ENCODE measurements at places on chromosomes 7 and 10. TPM values are rescaled to one million over a fixed set of nuclear protein-coding genes. Genes with fewer than 3 reads are reported as not detected.
A peak's percentile ranks its signal among the peaks of the same experiment; 100 is the strongest.

DNA sequence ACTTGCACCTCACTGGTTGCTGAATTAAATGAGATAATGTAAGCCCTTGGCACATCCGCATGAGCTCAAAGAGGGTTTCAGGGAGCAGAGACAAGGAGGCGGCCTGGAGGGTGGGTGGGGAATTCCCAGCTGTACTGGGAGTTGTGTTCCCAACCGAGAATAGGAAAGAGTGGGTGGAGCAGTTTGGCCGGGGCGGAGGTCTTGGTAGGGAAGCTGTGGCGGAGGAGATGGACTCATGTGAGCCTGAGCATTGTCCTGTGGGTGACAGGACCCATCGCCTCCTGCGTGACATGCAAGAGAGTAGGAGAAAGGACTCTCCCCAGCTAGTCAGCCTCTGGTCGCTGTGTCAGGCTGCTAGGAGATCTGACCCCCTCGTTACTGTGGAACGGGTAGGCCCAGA is 41.0 kb upstream of the SAMD8 start:
- no peak overlapping the region for H3K4me3 ChIP-seq
- H3K27ac ChIP-seq: no peak overlapping the region
- H3K36me3 ChIP-seq: no peaks in the 10 kb centered on the region
- no peak for DNase-seq
- H3K27me3 ChIP-seq: no peaks in the 10 kb centered on the region

DNA sequence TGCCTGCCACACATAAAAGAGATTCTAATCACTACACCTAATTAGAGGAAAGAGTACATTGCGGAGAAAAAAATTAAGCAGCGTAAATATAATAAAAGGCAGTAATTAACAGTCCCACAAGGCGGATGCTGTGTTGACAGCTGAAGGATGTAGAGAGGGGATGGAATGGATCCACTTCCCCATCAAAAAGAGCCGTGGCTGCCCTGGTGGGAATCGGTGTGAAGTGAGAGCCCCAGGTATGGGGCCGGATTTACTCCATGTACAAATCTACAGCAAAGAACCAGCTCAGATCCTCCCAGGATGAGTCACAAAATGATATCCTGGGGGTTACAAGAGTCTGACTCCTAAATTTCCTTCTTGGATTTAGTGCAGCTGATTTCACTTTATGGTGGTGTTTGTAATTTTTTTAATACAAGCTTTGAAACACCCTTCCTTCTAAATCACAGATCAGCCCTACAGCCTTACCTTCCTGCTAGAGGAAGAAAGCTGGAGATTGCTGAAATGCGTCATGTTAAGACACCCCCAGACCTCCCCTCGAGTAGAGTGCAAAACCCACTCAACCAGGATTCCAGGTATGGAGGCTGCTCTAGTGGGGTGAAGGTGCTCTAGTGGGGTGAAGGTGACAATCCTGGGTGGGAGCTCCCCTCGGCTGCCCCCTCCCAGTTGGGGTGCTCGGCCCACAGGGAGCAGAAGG is 398.4 kb downstream of the PLXNA4 start:
- DNase-seq: no peak
- H3K4me3 ChIP-seq: no peak overlapping the region
- no peaks in the 10 kb centered on the region for H3K36me3 ChIP-seq
- no peak overlapping the region for H3K27ac ChIP-seq
- 0 out of 2 replicates have a peak, but pooled peaks cover 4% of the 10 kb centered on the region for H3K4me1 ChIP-seq
- no peaks in the 10 kb centered on the region for H3K27me3 ChIP-seq

DNA sequence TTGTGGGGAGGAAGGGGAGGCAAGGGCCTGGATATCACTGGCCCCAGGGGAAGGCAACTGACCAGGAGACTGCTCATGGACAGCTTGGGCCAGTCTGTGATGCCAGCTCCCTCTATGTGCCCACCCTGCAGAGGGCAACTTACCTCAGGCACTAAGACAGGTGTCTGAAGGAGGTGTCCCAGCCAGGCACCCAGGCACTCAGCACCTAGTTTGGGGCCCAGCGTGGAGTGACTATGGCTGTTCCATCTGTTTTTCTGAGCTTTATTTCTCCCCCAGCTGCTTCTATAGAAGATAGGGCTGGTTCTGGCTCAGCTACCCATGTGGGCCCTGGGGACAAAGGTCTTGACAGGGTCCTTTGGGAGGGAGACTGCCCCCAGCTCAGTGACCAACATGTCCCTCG is 150.6 kb upstream of the PCBD1 start:
- no peak for DNase-seq
- H3K36me3 ChIP-seq: no peaks in the 10 kb centered on the region
- H3K27me3 ChIP-seq: no peaks in the 10 kb centered on the region
- no peak overlapping the region for H3K4me3 ChIP-seq
- H3K4me1 ChIP-seq: no peaks in the 10 kb centered on the region
- H3K27ac ChIP-seq: no peak overlapping the region

ATAD1 gene
- 49.6 TPM for total RNA-seq

SPDYE16 gene
- not detected for total RNA-seq

ASB15 gene
- total RNA-seq: not detected

KEL gene
- total RNA-seq: 3.6 TPM

DNA sequence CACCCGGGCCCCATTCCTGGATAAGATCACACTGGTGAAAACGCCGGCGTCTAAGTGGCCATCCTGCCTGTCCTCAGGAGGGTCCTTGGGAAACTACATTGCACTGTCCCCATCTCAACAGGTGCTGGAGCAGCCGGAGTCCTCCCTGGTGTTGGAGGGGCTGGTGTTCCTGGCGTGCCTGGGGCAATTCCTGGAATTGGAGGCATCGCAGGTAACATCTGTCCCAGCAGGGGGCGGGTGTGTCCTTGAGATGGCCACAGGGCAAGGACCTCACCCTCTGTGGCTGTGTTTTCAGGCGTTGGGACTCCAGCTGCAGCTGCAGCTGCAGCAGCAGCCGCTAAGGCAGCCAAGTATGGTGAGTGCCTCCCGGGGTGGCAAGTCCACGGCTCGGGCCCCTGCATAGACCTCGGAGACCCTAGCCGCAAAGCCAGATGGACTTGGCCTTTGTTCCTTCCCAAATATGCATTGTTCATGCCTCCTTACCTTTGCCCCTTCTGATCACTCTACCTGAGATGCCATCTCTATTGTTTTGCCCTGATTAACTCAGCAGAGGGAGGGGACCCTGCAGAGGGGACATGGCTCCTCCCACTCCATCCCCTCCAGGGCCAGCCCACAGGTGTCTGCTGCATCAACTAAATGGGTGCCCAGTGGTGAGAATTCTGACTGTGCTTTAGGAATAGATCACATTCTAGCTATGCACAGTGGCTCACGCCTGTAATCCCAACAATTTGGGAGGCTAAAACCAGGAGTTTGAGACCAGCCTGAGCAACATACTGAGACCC is 23.8 kb downstream of the ELN start:
- H3K27ac ChIP-seq: no peak overlapping the region
- H3K4me3 ChIP-seq: no peak overlapping the region
- H3K4me1 ChIP-seq: peaks cover 10% of the 10 kb centered on the region
- peak; percentile 88 for DNase-seq

PAX4 gene
- total RNA-seq: not detected

GRCh38 chr10:115141254-115141653 is 48.1 kb downstream of the ATRNL1 start:
- no peak overlapping the region for H3K4me3 ChIP-seq
- H3K27ac ChIP-seq: no peak overlapping the region
- no peaks in the 10 kb centered on the region for H3K4me1 ChIP-seq
- DNase-seq: peak; percentile 44
- H3K27me3 ChIP-seq: no peaks in the 10 kb centered on the region
- no peaks in the 10 kb centered on the region for H3K36me3 ChIP-seq

- H3K27ac ChIP-seq: no peak overlapping the region
- H3K27me3 ChIP-seq: no peaks in the 10 kb centered on the region
- no peaks in the 10 kb centered on the region for H3K4me1 ChIP-seq
- DNase-seq: no peak
Measured at GRCh38 chr7:69912846-69913245, 314.6 kb downstream of the AUTS2 start.

- H3K27me3 ChIP-seq: no peaks in the 10 kb centered on the region
- H3K4me3 ChIP-seq: no peak overlapping the region
- no peaks in the 10 kb centered on the region for H3K36me3 ChIP-seq
- no peak overlapping the region for H3K27ac ChIP-seq
- H3K4me1 ChIP-seq: peaks cover 11% of the 10 kb centered on the region
Measured at GRCh38 chr7:93563584-93563983, 10.9 kb downstream of the CALCR start.

- no peak for DNase-seq
- H3K4me3 ChIP-seq: no peak overlapping the region
- H3K27ac ChIP-seq: no peak overlapping the region
- H3K36me3 ChIP-seq: no peaks in the 10 kb centered on the region
- no peaks in the 10 kb centered on the region for H3K27me3 ChIP-seq
Measured at GRCh38 chr7:50349399-50349798, 44.9 kb downstream of the IKZF1 start.

BCAP29 gene
- 18.4 TPM for total RNA-seq

GRCh38 chr7:155878250-155878649 is 66.0 kb upstream of the SHH start:
- H3K4me3 ChIP-seq: no peak overlapping the region
- no peak for DNase-seq
- H3K27ac ChIP-seq: no peak overlapping the region
- no peaks in the 10 kb centered on the region for H3K4me1 ChIP-seq
- no peaks in the 10 kb centered on the region for H3K36me3 ChIP-seq

PHYHIPL gene
- total RNA-seq: 2.1 TPM

DNA sequence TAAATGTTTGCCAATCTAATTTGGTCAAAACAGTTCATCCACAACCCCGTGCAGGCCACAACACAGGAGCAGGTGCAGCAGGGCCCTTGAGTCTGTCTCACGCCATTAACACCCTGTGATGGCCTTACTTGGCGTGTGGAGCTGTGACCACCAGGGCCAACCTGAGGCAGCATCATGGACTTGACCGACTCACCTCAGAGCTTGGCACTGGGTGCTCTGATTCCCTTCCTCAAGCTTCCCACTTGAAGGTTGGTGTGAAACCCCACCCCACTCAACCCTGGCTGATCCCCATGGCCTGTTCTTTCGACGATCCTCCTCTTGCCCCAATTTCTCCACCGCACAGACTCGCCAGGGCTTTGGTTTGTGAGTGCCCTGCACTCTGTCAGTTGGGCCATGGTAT is 623.1 kb downstream of the PTPRN2 start:
- H3K4me1 ChIP-seq: no peaks in the 10 kb centered on the region
- H3K27me3 ChIP-seq: no peaks in the 10 kb centered on the region
- DNase-seq: no peak

DNA sequence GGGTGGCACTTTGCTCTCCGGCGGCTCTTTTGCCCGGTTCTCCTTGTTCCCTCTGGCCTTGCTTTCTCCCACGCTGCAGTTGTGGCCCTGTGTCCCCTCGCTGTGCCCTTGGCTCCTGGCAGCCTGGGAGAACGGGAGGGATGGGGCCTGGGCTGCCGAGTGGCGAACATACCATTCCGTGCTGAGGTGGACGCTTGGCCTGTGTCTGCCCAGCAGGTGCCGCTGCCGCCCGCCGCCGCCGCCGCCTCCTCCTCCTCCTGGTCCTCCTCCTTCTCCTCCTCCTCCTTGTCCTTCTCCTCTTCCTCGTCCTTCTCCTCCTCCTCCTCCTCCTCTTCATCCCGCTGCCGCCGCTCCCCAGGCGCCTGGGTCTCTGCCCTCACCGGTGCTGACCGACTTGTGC is 36.0 kb downstream of the AGAP3 start:
- H3K27me3 ChIP-seq: peaks cover 19% of the 10 kb centered on the region
- peak; percentile 51 for DNase-seq
- no peak overlapping the region for H3K4me3 ChIP-seq
- H3K27ac ChIP-seq: no peak overlapping the region
- no peaks in the 10 kb centered on the region for H3K36me3 ChIP-seq

UCMA gene
- 8.6 TPM for total RNA-seq

SKIDA1 gene
- 2.3 TPM for total RNA-seq

DNA sequence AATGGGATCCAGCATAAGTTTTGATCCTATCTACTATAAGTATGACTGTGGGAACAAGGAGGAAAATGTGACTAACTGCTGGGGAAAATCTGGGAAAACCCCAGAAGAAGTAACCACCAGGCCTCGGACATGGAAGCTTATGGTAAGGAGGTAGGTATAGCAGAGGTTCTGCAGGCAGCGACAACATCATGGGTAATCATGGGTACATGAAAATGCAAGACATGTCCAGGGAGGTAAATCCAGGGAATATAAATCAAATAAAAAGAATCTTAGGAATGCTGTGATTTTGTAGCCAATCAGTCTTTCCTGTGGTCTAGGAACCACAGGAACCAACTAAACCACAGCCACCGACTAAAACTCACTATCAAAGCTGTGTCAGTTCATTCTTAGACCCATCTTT is 168.3 kb upstream of the NPY start:
- H3K4me1 ChIP-seq: peaks cover 10% of the 10 kb centered on the region
- H3K4me3 ChIP-seq: no peak overlapping the region
- no peak overlapping the region for H3K27ac ChIP-seq
- H3K36me3 ChIP-seq: no peaks in the 10 kb centered on the region
- no peaks in the 10 kb centered on the region for H3K27me3 ChIP-seq

DNA sequence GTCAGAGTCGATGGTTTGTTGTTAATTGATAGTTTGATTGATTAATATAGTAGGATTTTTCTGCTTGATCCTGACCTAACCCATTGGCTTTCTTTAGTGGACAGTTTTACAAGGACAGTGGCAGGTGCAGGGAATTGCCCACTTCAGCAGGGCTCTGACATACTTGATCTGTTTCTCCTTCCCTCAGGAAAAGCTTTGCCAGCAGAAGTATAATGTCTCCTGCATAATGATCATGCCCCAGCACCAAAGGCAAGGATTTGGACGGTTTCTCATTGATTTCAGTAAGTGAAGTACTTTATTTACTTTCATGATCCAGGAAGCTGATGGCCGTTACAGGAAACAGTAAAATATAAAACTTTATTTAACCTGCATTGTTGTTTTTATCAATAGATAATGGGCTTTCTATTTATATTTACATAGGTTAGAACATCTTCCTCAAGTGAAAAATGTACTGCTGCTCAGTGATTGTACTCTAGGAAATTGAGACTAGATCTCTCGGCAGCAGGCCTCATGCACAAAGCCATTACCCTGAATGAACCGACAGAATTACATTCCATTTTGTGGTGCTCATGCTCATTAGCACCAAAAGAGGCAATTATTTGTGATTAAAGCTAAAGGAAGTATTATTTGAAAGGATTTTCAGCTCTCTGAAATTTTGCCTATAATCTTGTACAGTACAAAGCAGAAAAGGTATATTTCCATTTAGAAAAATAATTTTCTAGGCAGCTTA is 122.5 kb upstream of the SAMD8 start:
- H3K27me3 ChIP-seq: no peaks in the 10 kb centered on the region
- no peak overlapping the region for H3K4me3 ChIP-seq
- H3K36me3 ChIP-seq: no peaks in the 10 kb centered on the region
- no peak for DNase-seq
- no peak overlapping the region for H3K27ac ChIP-seq

TMEM213 gene
- not detected for total RNA-seq

ST8SIA6 gene
- total RNA-seq: 2.3 TPM

DNA sequence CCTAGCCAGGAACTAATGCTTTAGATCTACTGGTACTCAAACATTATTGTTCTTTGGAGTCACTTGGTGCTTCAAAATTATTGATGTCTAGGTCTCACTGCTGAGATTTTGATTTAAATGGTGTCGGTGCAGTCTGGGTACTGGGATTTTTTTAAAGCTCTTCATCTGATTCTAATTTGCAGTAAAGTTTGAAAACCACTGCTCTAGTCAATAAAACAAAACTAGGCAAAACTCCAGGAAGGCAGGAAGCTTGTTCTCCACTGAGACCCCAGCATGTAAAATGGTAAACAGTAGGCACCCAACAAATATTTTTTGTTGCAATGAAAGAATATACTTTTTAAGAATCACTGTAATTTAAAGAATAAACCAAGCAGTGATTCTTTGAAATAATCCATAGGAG is 49.7 kb downstream of the ADD3 start:
- no peak overlapping the region for H3K4me3 ChIP-seq
- no peaks in the 10 kb centered on the region for H3K27me3 ChIP-seq
- H3K4me1 ChIP-seq: peaks cover 7% of the 10 kb centered on the region
- H3K27ac ChIP-seq: no peak overlapping the region

All from GM23338 (cell line).